ENCODE measurements at places on chromosomes 1 and 21.

DNA sequence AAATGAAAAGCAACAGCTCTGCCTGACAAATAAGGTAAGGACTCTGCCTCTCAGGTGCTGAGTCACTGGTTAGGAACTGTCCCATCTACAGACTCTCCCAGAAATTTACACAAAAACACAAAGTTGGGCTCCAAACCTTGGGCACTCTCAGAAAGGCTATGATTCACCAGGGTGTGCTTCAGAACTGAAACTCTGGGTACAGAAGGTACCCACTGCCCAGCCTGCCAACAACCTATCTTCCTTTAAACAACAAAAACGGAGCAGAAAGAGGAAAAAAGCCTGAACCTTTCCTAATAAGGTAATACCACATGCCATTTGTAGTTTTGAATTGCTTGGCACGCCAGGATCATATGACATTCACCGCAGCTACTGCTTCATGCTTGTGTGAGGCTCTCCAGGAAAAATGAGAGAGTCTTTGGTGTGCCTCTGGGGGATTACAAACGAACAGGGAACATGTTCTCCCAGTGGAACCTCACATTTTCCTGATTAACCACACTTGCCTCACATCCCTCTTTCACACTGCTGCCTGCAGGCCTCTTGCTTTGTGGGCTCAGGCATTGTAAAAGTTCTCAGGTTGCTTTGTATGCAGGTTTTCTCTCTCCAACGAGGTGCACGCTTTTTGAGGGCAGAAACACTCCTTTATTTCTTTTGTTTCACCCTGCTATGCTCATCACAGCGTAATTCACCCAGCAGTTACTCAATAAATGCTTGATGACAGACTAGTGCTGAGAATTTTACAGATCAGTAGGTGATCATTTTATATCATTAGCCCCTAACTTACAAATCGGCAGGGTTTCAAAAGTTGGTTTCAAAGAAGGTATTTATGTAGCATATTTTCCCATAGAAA, 65.1 kb downstream of the GADD45A start:
- no peak for DNase-seq

DNA sequence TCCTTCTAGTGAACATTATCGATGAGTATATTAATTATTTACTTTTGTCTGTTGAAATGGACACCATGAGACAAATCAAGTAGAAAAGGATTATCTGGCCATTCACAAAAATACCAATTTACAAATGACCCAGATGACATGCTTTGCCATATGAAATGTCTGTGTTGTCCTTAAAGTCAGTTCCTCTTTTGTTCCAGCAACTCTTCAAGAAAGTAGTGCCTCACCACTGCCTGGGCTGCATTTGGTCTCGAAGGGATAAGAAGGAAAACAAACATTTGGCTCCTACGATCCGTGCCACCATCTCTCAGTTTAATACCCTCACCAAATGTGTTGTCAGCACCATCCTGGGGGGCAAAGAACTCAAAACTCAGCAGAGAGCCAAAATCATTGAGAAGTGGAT, 79.6 kb downstream of the RGL1 start:
- no peak for DNase-seq

DNA sequence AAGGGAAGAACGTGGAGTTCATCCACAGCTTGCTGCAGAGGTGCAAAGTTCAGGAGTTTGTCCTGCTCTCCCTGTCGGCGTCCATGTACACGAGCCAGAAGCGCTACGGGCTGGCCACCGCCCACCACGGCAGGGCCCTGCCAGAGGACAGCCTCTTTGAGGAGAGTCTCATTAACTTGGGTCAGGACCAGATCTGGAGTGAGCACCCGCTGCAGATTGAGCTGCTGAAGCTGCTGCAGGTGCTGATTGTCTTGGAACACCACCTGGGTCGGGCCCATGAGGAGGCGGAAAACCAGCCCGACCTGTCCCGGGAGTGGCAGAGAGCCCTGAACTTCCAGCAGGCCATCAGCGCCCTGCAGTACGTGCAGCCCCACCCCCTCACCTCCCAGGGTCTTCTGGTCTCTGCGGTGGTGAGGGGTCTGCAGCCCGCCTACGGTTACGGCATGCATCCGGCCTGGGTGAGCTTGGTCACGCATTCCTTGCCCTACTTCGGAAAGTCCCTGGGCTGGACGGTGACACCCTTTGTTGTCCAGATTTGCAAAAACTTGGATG, 73.8 kb upstream of the MORC3 start:
- no peak for DNase-seq

- DNase-seq, result no peak
Observed at GRCh38 chr1:73500154-73500553, 697.8 kb downstream of the LRRIQ3 start.

- no peak for DNase-seq
Observed at GRCh38 chr1:198211696-198212095, 54.9 kb downstream of the NEK7 start.

GRCh38 chr1:6105763-6106162, 60.1 kb downstream of the KCNAB2 start:
- DNase-seq, result no peak

GRCh38 chr1:243230914-243231313, 24.2 kb downstream of the CEP170 start:
- DNase-seq, result no peak

DNA sequence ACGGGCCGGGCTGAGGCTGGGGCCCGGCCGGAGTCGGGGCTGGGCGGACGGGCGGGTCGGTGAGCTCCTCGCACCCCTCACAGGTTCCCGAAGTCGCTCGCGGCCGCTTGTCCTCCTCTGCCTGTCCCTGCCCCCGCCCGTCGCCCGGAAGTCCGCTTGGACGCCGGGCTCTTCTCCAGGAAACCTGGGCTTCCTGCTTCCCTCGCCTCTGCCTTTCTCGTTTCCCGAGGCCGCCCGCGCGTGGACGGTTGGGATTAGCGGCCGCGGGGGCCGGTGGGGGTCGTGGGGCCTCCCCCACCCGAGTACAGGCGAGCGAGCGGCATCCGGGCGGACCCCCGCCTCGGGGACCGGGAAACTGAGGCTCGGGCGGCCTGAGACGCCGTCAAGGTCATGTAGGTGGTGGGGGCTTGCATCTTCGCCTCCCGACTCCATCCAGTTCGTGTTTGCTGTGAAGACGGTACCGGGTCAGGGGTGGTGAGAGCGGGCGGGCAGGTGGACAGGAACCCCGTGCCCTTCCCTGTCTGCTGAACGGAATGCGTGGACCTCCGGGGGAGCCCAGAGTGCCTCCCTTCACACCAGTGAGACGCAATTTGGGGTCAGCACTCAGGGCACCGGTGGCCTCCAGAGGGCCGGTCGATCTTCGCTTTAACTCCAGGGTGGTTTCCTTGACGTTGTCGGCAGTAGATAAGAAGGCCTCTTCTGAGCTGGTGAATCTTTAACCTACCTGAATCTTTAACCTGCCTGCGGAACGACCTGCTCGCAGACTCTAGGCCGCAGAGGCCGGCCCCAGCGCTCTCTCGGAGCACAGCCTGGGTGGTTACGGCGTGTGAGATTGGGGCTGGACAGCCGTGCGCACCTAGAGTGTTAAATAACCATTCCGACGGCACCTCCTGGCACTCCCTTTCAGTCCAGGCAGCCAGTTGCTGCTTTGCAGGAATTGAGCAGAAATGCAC, 686 bp downstream of the ARF1 start:
- no peak for DNase-seq

DNA sequence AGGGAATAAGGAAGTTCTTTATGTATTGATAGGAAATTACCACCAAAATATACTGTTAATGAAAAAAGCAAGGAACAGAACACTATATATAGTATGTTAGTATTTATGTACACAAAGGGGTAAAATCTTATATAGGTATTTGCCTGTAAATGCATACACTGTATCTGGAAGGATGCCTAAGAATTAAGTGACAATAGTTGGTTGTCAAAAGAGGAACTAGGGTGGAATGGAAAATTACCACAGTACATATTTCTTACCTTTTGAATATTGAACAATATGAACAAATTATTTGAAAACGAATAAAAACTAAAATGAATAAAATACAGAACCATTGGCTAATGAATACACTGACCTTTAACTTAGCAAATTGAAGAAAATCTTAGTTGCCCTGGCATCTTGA, 13.6 kb downstream of the ARPC5 start:
- DNase-seq, result no peak

- no peak for DNase-seq
Observed at GRCh38 chr1:119978018-119978505, 81.7 kb upstream of the ADAM30 start.

GRCh38 chr1:14590411-14591180, 7.9 kb upstream of the KAZN start:
- no peak for DNase-seq

GRCh38 chr21:15414057-15414456, 315.7 kb upstream of the USP25 start:
- DNase-seq, result no peak

DNA sequence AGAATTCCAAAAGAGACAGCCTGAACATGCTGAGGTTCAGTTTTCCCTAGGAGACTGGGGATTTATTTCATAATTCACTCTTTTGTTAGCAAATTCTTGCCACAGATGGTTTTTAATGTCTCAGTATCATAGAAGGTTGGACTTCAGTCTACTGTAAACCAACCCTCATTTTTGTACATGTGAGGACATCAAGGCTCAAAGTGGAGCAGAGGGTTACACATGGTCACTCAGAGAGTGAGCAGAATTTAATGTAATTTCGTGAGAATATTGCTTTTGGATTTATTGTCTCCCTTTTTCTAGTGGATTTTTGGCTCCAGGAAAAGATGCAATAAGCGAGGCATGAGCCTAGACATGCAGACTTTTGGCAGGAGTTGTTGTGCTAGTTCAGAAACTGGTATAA, 210.8 kb upstream of the JUN start:
- DNase-seq, result no peak

DNA sequence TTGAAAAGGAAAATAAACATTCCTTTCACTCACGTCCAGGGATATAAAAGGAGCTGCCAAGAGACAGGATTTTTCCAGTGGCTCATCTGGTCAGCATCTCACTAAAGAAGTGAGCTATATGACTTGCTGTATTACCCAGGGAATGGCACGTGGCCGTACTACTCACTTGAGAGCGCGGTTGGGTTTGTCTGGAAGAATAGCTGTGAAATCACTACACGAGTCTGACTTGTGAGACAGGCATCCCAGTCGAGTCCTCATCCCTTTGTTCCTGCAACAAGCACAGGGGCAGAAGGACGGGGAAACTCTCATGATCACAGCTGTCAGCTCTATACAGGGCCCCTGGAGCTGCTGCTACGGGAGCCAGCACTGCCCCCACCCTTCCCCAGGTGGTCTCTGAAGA, 17.7 kb downstream of the RGS8 start:
- DNase-seq, result no peak

DNA sequence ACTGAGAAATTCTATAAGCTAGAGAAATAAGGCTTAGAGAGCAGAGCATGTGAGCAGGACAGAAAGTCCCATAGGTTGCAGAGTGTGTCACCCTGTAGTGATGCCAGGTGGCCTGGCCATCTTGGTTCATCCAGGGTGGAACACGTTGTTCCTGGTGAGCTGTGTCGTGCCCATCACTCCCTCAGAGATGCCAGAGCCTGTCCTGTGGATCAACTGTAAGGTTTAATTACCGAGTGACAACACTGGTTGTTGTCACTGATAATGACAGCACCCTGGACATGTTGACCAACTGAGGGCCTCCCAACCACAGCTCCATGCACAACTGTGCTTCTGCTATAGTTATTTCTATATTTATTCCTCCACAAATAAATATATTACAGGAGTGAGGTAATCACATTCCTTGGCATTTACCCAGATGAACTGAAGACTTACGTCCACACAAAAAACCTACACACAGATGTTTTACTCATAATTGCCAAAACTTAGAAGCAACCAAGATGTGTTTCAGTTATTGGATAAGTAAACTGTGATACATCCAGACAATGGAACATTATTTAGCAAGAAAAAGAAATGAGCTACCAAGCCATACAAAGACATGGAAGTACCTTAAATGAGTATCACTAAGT, 6.2 kb downstream of the C1orf198 start:
- DNase-seq, result no peak

DNA sequence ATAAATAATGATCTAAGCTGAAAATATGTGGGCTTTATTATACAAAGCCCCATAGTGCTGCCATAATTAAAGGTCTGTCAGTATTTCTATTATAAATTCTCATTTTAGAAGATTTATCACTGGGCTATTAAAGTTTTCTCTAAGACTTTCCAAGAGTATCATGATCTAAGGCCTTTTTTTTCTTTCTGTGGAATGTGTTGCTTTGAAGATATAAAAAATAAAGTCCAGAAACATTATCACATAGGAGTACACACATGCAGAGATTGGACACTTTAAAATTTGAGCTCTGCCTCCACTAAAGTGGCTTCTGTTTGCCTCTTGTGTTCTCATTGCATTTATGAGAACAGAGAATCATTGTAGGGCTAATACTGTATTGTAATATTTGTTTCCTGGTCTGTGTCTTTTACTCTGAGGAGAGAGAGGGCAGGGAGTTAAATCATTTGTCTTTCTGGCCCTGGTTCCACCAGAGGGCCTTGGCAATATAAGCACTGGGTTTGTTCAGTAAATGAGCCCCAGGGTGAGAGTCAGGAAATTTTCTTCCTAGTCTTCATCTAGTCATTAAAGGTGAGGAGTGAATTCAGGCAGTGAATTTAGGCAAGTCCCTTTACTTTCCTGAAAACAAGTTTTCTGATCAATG, 70.2 kb downstream of the NFIA start:
- peak; percentile 15 for DNase-seq

GRCh38 chr1:47257224-47257623, 25.2 kb upstream of the TAL1 start:
- no peak for DNase-seq

DNA sequence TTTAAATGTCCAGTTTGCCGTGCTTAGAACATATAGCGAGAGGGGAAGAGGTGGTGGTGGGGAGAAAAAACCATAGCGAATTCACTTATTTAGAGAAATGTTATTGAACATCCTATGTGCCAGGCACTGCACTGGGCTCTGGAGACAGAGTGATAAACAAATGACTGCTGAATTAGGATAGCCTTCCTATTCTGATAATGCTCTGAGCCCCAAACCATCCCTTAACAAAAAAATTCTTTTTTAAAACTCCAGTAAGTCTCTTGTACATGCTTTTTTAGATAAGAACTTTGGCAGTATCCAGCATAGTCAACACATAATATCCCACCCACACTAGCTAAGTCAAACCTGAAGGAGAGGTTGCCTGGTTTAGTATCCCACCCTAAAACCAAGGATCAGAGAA, 8.5 kb downstream of the SZT2 start:
- DNase-seq, result no peak

Data from amygdala (tissue), 56 donors.